Stimulated activated CD4-positive, alpha-beta T cell treated with anti-CD3 and anti-CD28 coated beads, Interleukin-1b, Interleukin-23, amount 100 ng/mL, for 1 hour (primary cell): ENCODE measurements at places on chromosomes 2 and 18.

- DNase-seq = no peak
Measured at GRCh38 chr2:25302758-25303375, 38.9 kb downstream of the DNMT3A start.

- DNase-seq = peak; percentile 29
Measured at GRCh38 chr2:225002039-225002655, 40.1 kb downstream of the DOCK10 start.

- DNase-seq = no peak
Measured at GRCh38 chr2:119119076-119119785, 39.3 kb downstream of the C1QL2 start.

GRCh38 chr2:69227716-69228115 is 159.3 kb downstream of the GFPT1 start:
- no peak for DNase-seq

GRCh38 chr18:45854036-45854586 is 28.6 kb downstream of the SIGLEC15 start:
- DNase-seq = no peak

- no peak for DNase-seq
Measured at GRCh38 chr2:221970389-221970788, 328.4 kb downstream of the PAX3 start.

DNA sequence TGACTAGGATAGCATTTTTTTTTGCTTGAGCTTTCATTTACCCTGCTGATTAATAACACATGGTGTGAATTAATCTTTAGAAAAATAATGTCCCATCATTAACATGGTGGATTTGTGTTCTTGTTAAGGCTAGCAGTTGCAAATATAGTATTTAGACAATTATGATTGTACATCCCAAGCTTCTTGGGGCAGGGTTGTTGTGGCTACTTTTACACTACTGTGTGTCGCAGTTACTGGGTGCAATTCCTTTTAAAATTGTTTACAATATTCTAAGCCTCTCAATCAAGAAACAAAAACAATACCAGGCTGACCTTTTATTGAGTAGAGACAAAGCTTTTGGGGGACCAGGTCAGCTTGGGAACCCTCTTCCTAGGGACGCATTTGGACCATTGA is 2.5 kb downstream of the FMNL2 start:
- DNase-seq = no peak

DNA sequence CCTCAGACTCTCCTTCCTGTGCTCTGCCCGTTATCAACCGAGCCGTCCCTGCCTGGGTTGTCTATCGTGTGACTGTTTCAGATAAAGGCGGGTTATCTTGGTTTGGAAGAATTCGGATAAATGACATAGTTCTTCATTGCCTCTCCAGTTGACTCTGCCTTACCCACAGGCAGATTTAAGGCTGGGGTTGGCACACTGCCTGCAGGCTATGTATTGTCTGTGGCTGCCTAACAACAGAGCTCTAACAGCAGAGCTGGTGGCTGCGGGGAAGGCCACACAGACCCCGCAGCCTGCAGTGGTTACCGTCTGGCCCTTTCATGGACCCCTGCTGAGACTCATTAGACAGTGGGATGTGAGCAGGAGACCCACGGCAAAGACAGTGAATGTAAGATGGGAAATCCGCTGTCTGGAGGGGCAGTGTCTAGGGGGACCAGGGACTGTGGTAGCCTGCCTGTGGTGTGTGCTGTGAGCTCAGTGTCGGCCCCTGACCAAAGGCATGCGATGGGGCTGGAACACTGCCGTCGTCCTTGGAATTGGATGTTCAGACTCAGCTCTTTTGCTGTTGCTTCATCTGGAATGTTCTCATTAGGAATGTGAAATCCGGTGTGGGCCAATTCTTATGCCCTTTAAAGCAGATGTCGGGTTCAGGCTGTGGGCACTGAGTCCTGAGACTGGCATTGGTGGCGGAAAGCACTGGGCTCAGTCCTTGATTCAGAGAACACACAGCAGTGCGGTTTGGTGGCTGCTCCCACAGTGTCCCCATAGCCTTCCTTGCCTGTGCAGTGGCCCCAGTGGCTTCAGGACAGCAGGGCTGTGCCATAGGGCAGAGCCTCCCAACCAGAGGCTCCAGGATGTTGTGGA is 44.5 kb downstream of the SH3RF3 start:
- no peak for DNase-seq

GRCh38 chr2:218465987-218466633 is 47.2 kb downstream of the VIL1 start:
- no peak for DNase-seq

GRCh38 chr18:51621113-51621863 is 423.8 kb upstream of the MEX3C start:
- DNase-seq = no peak
